ENCODE measurements at places on chromosomes 1 and 21.

DNA sequence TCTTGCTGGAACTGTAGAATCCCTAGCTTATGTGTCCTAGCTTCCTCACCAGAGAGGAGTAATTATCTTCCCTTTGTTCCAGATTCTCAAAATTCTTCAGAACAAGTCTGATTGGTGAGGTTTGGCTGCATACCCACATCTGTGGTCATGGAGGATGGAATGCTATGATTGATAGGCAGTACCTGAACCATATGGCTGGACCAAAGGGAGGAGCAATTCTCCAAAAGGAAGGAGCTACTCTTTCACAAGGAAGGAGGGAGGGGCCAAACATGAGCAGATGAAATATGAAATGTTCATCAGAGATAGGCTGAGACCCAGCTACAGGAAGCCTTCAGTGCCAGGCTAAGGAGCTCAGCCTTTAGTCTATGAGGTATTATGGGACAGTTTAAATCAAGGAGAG lies 5.0 kb upstream of the RNF19B start:
- no peak for DNase-seq

- no peak for DNase-seq
Measured at GRCh38 chr1:235892734-235893413, 26.2 kb upstream of the LYST start.

DNA sequence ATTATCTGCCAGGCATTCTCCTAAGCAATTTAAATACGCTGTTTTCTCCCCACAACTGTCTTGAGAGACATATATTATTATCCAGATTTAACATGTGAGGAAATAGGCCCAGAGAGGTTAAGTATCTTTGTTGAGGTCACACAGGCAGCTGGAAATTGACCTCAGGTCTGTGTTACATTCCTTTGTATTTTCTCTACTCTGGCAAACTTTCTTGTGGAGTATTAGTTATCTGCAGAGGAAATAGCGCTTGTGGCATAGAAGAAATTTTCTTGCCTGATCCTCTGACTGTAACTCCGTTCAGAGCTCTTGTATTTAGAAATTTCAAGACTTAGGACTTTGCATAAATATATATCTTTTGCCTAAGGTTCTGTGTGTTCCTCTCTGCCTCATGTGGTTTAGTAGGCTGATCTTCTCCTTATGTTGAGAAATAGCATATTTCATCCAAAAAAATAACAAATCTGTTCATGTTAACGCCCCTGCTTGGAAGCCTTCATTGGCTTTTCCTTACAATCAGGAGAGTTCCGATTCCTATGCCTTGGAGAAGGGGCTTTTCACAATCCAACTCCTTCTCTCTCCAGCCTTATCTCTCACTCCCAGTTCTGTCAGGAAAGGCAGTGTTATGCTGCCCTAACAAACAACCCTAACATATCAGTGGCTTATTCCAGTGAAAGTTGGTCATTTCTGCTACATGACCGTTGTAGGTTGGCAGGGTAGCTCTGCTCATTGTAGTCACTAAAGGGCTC lies 2.5 kb upstream of the JUN start:
- no peak for DNase-seq

DNA sequence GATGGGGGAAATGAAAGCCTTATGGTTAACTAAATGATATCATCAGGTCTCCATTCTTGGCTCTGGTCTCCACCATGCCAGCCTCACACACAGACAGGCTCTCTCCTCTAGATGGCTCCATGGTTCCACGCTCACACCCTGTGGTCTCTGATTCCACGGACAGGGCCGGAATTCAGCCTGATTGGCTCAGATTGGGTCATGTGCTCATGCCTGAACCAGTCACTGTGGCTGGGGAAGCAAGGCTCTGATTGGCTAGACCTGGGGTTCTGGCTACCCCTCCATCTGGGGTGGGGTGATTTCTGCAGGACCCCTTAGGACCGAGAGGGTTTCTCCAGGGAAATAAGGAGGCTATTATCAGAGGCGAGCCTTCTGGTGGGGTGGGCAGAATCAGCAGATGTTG lies 277.0 kb downstream of the PTPRU start:
- DNase-seq: no peak

DNA sequence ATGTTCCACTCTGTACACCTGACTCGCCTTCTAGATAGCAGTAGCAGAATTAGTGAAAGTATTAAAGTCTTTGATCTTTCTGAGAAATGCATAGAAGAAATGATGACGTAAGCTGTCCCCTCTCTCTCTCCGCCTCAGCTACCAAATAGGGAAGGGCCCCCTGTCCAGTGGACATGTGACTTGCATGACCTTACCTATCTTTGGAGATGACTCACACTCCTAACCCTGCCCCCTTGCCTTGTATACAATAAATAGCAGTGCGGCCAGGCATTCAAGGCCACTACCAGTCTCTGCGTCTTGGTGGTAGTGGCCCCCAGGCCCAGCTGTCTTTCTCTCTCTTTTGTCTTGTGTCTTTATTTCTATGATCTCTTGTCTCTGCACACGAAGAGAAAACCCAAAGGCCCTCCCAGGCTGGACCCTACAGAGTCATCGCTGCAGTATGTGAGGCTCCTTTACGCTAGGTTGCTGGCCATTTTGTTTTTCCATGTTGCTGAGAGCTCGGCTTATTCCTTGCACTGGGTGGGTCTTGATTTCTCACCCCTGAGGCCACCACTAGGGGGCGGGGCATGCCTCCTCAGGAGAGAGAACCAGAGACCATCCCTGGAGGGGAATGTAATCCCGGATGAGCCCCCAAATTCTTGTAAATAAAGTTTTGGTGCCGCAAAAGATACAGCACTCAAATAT lies 16.0 kb upstream of the ZBTB8B start:
- no peak for DNase-seq

DNA sequence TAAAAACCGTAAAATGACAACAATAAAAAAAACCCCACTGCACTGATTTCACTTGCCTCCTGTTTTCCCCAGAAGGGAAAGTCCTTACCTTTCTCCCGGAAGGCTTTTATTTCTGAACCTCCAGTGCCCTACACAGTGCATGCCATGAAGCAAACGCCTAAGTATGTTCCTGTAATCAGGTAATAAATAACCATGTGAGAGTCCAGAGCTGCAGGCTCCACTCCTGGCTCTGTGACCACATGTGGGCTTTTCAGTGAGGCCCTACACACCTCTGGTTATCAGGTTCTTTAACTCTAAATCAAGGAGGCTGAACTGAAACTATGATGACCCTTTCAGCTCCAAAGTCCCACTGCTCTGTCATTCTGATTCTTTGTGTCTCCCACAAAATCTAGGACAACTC lies 20.8 kb upstream of the NR5A2 start:
- DNase-seq: no peak

DNA sequence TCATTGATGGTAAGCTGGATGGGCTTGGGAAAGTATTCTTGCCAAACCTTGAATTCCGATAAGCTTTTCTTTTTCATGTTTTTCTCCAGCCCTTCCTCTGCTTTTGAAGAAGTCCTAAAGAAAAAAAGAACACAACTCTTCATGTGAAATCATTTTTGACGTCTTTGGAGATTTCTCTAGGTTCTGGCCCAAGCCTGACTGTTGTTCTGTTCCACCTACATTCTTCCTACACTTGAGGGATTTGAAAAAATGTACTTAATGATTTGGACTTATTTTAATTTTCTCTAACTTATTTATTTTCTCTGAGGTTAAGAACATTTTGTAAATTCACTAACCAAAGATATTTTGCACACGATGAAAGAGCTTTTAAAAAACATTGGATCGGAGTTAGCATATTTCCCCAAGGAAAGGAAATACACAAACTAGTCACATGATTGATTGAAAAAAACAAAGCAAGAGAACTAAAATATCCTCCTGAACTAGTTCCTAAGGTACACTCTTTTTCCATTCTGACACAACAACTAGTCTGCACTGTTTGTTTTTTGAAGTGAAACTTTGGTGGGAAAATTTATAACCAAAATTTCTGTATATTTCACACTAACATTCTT lies 82.3 kb downstream of the LTN1 start:
- DNase-seq: no peak

- no peak for DNase-seq
Measured at GRCh38 chr1:236149696-236150228, 7.4 kb downstream of the GPR137B start.

GRCh38 chr1:116737855-116738321 lies 16.3 kb upstream of the CD2 start:
- no peak for DNase-seq

DNA sequence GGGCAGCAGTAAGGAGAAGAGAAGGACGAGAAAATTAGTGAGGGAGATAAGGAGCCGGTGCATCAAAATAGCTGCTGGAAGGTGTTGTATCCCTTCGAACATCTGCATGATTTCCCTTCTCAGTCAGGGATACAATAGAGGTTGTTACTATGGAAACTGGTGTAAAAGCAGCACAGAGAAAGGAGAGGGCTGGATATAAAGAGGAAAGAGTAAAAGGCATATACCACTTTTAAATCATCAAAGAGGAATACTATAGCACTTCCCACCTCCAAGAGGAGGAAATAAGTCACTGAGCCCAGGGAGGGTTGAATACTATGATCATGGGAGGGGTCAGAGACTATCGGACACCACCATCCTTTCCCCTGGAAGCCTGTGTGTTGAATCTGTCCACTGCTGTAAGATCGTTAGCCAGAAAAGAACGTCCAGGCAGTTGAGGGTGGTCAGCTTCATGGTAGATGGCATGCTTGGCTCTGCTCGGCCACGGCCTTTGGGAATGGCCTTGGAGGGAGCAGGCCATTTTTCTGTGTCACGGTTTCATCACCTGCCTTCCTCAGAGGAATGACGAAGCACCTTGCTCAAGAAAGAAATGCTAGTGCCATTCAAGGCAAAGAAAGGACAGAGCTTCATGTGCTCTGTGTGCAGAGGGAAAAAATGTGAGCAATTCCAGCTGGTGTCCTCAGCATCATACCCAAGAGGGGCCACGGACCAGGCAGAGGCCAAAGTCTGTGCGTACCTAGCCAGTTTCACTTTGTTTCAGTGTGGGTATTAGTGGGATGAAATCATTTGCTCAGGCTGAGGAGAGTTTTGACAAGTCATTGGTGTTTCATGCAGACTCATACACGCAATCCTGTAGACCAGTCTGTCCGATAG lies 64.2 kb downstream of the IRF2BP2 start:
- no peak for DNase-seq

GRCh38 chr1:169945181-169945580 lies 51.5 kb upstream of the SCYL3 start:
- no peak for DNase-seq

DNA sequence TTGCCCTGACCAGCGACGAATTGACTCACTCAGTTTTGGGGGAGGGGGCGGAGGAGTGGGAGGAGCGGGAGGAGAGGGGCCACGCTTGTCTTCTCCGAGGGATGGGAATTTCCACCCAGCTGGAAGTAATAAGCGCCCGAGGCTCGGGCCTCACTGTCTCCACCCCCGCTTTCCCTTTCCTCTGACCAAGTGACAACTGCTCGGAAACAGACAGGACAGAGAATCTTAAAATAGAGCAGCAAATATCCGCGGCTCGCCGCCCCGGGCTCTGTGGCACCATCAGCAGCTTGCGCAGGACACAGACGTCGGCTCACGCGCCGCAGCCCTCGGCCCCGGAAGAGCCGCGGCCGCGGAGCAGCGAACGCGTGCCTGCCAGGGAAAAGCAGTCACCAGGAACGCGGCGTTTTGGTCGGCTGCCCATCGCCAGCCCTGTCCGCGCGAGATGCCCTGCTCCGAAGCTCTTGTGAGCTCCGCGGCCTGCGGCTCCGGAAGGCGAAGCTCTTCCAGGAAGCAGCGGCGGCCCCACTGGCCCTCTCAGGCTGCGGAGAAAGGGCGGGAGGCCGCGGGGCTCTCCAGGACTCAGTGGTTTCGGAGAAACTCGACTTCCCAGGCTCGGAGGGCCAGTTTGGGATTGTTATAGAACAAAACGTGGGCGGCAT lies 10.7 kb upstream of the RGS16 start:
- DNase-seq: no peak

DNA sequence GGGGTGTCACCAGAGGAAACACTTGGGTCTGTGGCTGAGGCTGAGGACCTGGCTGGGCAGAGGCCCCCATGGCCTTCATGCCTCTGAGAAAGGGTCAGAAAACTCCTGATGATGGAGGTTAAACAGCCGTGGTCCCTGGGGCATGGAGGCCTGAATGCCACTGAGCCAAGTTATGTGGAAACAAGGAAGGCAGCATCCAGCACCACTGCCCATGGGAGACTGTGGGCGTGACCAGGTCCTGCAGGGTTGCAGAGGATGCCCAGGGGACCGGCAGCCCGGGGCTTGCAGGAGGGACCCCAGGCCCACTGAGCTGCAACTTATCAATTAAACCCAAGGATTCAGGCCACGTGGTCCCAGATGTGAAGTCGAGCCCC lies 18.9 kb upstream of the COL6A2 start:
- DNase-seq: no peak

DNA sequence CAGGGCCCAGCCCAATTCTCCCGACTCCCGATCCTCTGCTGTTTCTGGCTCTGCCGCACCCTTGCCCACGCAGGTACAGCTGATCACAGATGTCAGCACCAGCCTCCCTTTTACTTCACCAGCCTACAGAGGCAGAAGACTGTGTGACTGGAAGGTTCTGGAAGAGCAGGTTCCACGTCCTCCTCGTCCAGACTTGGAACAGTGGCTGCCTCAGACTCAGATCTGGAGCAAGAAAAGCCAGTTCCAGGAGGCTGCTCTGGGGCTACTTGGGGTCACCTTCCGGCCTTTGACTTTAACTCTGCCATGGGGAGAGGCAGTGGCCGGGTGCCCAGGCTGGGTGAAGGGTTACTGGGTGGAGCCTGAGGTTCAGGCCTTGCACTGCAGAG lies 16.1 kb upstream of the KLHDC7A start:
- DNase-seq: no peak

GRCh38 chr1:152646656-152647055 lies 16.5 kb upstream of the LCE2D start:
- DNase-seq: no peak

- no peak for DNase-seq
Measured at GRCh38 chr21:32921632-32922230, 104.0 kb upstream of the OLIG2 start.

DNA sequence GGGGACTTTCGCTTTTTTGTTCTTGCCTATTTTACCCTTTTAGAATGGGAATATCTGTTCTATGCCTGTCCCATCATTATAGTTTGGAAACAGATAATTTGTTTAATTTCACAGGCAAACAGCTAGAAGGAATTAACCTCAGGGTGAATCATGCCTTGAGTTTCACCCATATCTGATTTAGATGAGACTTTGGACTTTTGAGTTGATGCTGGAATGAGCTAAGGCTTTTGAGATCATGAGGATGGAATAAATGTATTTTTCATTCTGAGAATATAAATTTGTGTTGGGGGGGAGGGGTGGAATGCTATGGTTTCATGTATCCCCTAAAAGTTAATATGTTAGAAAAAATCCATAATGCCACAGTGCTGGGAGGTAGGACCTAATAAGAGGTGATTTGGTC lies 56.1 kb upstream of the TACSTD2 start:
- DNase-seq: no peak

DNA sequence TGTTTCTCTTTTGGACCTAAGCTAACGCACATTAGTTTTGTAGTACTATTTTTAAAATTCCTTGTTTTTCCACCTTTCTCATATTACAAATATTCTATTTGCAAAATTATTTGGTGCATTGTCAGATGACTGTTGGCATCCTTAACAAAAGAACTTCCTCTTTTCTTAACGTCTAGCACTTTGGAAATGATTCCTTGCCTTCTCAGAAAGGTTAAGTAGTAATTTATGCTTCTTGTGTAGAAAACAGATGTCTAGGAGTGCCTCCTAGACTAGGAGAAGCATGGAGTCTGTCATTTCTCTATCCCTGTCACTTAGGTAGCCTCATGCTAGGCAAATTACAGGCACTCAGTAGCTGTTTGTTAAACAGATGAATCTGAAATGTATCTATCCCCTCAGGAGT lies 64.4 kb downstream of the HSPA13 start:
- no peak for DNase-seq
